ENCODE measurements at places on chromosomes 7 and 10.

DNA sequence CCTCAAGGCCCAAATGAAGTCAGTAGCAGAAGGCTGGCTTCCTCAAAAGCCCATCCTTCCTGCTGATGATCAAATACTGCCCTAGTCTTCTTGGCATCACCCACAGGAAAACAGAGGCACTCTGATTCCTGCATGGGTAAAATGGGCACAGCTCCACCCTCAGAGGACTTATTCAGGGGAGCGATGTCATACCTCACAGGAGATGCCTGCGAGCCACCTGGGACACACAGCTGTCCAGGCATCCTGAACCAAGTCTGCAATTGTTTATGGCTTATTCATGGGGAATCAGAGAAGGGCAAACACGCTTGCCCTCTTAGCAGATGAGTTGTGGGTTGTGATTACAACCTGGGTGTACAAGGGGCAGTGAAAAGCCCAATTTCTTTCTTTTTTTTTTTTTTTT, 22.0 kb upstream of the LMTK2 start:
- DNase-seq, result no peak

- no peak for DNase-seq
Measured at GRCh38 chr7:24764972-24765744, 7.9 kb upstream of the GSDME start.

DNA sequence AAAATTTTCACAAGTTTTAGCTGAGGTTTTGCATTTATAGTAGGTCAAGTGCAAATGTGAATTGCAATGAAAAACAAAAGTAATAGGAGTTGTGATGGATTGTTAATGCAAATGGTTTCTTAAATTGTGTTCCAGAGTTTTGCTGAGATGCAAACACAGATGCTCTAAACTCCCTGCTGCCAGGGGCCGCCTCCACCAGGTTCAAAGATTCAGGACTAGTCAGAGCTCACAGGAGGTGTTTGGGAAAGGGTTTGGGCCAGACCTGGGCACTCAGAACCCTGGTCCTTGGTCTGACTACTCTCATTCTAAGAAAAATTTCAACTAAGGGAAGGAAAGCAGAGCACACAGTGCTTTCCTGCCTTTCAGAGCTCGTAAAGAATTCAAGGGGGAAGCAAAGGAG, 193.1 kb downstream of the CCSER2 start:
- no peak for DNase-seq

DNA sequence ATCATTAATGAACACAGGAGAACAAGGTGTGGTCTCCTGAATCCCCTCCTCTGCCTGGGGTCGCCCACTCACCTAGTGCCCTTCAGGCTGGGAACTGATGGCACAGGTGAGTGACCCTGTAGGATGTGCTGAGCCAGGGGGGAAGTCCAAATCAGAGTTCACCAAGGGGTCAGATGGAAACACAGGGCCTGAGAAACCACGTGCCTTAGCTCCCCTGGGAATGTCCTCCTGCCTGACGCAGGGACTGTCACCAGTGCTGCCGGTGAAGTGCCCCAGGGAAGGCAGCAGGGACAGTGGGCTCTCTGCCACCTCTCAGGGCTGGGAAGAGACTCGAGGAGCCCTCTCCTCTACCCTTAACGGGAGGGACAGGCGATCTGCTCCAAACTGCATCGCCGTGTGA, 5.8 kb upstream of the PYROXD2 start:
- DNase-seq, result no peak
